ENCODE measurements at places on chromosomes 11 and 22. TPM values are rescaled to one million over a fixed set of nuclear protein-coding genes. Genes with fewer than 3 reads are reported as not detected.

The PRODH gene
- 0.35 TPM for total RNA-seq

The CENPM gene
- 71.8 TPM for total RNA-seq

The ARFGAP2 gene
- total RNA-seq = 82.0 TPM

The C11orf65 gene
- total RNA-seq = 1.2 TPM

The PNPLA5 gene
- not detected for total RNA-seq

The ROM1 gene
- 1.6 TPM for total RNA-seq

The TRMU gene
- 66.8 TPM for total RNA-seq

The NAALAD2 gene
- not detected for total RNA-seq

The OVOL1 gene
- not detected for total RNA-seq

The PGM2L1 gene
- 9.3 TPM for total RNA-seq

The SPON1 gene
- total RNA-seq = 0.45 TPM

The SLC35F2 gene
- 10.3 TPM for total RNA-seq

The TMPRSS13 gene
- 1.9 TPM for total RNA-seq

The FJX1 gene
- total RNA-seq = not detected

The EMID1 gene
- total RNA-seq = not detected

The DDX6 gene
- 155 TPM for total RNA-seq

The CD6 gene
- total RNA-seq = 299 TPM

The C11orf42 gene
- not detected for total RNA-seq

The IFITM10 gene
- 1.3 TPM for total RNA-seq

GRCh38 chr11:128749974-128750373 lies 56.1 kb downstream of the FLI1 start:
- DNase-seq = no peak

DNA sequence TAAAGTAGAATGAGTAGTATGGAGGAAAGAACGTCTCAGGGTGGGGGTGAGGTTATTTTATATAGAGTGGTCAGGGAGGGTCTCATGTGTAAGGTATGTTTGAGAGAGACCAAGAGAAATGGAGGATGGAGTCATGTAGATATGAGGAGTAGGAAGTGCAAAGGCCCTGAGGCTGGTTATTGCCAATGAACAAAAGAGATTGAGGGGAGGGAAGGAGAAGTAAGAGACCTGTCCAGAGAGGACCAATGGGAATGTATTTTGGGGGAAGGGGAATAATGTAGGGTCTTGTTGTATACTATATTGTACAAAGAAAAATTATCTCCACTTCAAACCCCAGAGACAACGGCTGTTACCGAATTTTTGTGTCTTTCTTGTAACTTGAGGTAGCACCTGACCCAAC lies 9.8 kb downstream of the CTNND1 start:
- no peak for DNase-seq

GRCh38 chr11:20451568-20451967 lies 64.1 kb downstream of the PRMT3 start:
- no peak for DNase-seq

DNA sequence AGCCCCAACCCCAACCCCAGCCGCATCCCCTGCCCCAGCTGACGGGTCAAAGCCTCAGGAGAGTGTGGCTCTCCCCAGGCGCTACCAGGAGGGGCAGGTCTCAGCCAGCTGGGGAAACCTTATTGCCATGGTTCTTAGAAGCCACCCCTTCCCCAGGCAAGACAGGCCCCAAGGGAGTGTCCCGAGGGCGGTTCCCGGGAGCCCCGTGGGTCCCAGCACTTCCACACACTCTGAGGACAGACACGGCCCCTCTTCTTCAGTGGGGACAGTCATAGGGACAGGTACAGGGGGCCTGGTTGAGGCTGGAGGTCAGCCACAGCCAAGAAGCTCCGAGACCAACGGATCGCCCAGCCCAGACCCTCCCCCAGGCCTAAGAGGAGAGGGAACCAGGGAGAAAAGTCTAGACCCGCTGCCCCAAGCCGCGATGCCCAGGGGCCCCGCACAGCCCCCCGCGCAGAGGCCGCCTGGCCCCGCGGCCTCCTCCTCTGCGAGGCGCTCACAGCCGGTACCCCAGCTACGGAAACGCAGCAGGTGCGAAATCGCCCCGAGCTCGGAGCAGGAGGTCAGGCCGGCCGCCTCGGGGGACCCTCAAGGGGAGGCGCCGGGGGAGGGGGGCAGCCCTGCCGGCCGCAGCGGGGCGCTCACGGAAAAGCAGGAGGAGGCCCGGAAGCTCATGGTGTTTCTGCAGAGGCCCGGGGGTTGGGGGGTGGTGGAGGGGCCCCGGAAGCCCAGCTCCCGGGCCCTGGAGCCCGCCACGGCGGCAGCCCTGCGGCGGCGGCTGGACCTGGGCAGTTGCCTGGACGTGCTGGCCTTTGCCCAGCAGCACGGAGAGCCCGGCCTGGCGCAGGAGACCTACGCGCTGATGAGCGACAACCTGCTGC lies 2.6 kb downstream of the KLHDC7B start:
- peak; percentile 68 for DNase-seq

- no peak for DNase-seq
Observed at GRCh38 chr22:27881421-27881820, 37.6 kb downstream of the PITPNB start.

GRCh38 chr11:129814244-129815014 lies 1.2 kb upstream of the TMEM45B start:
- DNase-seq = peak; percentile 81

- no peak for DNase-seq
Observed at GRCh38 chr22:49884075-49884474, 30.4 kb downstream of the ZBED4 start.

GRCh38 chr11:119506436-119506835 lies 83.5 kb upstream of the THY1 start:
- no peak for DNase-seq

DNA sequence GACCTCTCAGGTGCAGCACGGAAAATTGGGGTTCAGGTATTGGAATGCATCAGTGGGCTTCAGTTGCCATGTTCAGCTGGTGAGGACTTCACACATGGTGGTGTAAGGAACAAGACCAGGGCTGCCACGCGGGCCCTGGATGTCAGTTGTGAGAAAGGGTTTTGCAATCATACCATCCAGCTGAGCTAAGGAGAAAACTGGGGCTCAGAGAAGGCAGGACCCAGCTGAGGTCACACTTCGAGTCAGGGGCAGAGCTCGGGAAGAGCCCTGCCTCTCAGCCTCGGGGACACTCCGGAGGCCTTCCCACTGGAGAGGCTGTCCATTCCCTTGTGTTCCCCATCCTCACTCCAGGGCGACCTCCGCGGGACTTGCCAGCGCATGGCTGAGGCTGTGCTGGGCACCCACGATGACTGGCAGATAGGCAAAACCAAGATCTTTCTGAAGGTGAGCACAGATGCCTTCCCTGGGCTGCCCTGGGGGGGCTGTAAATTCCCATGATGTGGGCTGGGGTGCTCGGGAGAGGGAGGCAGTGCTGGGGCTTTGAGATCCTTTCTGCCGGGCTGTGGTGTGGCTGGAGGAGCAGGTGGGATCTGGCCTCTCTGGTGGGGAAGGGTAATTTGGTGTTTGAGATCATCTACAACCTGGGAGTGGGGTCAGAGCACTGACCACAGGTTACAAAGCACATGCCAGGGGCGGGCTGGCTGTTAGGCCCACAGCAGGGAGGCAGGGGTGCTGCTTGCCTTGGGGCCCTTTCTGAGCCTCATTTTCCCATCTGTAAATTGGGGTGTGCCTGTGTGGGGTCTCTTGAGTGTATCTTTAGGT lies 47.2 kb downstream of the MYO7A start:
- DNase-seq = no peak

DNA sequence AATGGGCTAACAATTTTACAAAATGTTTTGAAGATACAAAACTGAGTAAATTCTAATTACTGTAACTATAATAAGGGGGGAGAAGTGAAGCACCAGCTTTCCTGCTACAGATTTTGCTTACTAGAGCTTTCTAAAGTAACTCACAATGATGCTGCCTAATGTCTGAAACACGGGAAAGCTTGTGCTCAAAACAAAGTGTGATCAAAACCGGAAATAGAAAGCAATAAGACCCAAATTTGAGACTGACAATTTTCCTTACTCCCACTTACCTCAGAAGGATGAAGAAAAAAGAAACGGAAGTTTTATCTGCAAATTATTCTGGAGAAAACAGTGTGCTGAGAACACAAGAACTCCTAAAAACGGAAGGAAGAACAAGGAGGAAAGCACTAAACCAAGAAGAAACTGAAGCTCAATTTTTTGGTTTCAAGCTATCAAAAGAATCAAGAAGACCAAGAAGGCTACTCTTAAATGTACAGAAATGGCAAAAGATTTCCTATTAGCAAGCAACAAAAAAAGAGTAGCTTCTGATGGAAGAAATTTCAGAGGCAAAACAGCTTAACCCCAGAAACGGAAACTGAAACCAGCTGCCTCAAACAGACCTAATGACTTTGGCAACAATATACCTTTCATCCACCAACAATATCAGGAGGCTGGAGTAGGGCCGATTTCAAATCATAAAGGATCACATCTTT lies 33.4 kb downstream of the AMBRA1 start:
- DNase-seq = peak; percentile 27

DNA sequence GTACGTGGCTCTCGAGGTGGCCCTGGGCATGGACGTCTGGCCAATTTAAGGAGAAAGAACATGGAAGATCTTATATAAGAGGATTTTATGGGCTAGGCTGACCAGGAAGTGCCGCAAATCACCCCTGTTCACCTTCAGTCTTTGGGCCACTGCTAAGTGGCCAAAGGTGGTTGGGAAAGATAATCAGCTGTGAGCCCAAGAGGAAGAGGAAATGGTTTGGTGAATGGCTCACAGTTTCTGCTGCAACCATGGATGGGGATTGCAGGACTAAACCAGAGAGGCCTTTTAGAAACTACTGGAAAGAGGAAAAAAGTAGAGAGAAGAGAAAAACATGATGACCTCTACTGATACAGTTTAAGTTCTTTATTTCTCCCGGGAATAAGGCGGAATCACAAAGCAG lies 96.0 kb upstream of the ARHGAP20 start:
- DNase-seq = no peak

DNA sequence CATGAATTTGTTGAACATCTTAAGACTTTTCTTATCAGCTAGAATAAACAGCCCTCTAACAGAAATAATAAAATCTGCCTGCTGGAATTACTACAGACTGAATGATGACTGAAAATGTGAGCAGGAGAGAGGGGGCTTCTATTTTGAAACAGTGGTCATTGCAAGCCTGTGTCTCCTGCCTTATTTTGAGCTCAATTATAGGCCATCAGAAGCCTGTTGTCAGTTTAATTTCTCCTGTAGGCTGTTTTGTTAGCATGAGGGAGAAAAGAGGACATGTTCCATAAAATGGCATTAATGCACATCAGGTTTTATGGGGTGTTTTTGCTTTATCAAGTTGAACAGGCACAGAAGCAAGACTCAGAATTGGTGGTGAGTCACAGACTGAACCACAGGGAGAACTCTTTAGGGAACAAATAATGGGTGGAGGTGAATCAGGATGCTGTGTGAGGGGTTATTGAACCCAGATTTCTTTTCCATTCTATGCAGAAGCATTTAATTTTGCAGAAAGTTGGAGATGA lies 129.1 kb downstream of the PARVA start:
- DNase-seq = no peak

DNA sequence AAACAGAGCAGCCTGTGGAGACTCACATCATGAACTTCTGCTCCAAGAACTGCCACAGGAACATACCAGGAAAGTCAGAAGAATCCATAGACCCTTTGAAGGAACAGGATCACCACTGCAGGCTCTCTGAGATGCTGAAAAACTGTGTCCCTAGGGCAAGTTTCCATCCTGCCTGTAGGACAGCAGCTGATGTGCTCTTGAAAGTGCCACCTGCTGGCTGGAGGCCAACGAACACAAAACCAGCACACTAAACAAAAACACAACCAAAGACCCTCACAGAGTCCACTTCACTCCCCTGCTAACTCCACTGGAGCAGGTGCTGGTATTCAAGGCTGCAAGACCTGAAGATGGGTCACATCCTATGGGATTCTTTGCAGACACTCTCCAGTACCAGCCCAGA lies 12.0 kb upstream of the NXPE1 start:
- no peak for DNase-seq

DNA sequence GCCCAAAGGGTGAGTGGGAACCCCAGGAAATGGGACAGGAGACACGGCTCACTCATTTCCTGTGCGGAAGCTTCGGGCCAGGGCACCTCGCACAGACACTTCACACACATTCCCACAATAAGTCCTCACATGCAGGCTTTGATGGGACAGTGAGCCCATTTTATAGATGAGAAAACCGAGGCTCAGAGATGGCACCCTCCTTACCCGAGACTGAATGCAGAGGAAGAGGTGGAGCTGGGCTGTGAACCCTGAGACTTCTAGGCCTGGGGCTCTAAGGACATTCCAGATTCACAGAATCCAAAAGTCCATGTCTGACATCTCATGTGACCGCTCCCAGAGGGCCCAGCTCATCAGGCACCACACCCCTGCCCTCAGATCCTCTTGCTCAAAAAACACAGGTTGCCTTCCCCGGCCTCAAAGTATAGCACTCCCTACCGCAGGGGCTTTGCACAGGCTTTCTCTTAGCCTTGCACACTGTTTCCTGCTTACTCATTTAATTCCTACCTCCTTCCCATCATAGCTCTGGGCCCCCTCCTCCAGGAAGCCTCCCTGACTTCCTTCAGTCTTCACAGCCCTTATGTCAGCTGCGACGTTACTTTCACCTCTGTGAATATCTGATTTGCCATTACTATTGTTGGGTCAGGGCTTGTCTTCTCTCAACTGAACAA lies 57.1 kb upstream of the TCF20 start:
- no peak for DNase-seq

- peak; percentile 61 for DNase-seq
Observed at GRCh38 chr11:4539603-4540219, 5.3 kb upstream of the OR52M1 start.

DNA sequence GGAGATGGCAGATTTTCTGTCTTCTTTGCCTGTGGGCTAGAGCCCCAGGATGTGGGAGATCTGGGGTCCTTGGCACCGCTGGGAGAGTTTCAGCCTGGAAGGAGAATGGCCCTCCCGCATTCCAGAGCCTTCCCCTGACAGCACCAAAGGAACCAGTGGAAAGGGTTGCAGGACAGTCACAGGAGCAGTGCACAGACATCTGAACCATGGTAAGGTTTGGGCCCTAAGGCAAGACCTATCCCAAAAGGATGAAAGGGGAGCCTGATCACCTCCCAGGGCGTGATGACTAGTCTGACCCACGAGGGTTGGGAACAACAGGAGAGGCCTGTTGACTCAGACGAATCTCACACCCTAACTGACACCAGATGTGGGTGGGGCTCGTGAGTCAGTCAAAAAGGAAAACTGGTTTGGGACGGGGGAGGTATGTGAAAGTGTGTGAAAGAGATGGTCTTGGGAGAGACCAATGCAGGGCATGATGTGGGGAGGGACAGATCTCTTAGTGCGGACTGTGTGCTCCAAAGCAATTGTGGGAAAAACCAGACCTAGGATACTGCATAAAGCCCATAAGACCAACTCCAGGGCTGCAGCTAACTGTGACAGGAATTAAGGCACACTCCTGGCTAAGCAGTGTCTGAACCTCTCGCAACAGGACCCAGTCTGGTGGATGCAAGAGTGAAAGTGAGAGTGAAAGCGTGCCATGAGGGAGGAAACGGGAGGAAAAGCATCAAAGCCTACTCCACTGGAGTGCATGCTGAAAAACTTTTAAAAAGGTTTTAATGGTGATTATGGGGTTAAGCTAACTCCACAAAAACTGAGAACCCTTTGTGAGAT lies 39.1 kb upstream of the GLYAT start:
- no peak for DNase-seq

DNA sequence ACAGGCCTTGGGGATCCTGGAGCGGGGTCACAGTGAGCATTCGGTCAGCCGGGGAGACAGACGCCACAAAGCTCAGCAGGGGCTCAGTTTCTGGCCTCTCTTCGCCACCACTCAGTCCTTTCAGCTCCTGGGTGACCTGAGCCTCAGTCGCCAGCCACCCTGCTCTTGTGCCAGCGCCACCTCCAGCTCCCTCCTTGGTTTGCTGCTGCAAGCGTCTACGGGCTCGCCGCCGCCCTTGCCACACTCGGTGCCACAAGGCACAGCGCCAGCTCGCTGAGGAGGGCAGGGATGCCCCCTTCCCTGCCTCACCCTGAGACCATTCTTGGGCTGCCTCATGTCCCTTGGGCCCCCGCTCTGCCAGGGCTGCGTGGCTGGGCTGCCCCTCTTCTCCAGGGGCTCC lies 1.5 kb upstream of the EEF1G start:
- no peak for DNase-seq
